ENCODE measurements at places on chromosomes 5 and 9. TPM values are rescaled to one million over a fixed set of nuclear protein-coding genes. Genes with fewer than 3 reads are reported as not detected.

GRCh38 chr5:172423379-172424110 is 30.8 kb downstream of the SH3PXD2B start:
- no peaks in the 10 kb centered on the region for H3K4me1 ChIP-seq

GRCh38 chr9:108434502-108434901 is 421.3 kb downstream of the ACTL7B start:
- DNase-seq: no peak
- no peaks in the 10 kb centered on the region for H3K36me3 ChIP-seq
- no peaks in the 10 kb centered on the region for H3K27me3 ChIP-seq
- H3K4me3 ChIP-seq: no peak overlapping the region
- no peaks in the 10 kb centered on the region for H3K4me1 ChIP-seq
- no peak overlapping the region for H3K27ac ChIP-seq

The AFAP1L1 gene
- total RNA-seq: not detected

GRCh38 chr5:92941806-92942205 is 639.2 kb downstream of the NR2F1-AS1 start:
- no peak overlapping the region for H3K4me3 ChIP-seq
- no peak for DNase-seq
- H3K27me3 ChIP-seq: no peaks in the 10 kb centered on the region
- no peaks in the 10 kb centered on the region for H3K4me1 ChIP-seq
- H3K27ac ChIP-seq: no peak overlapping the region

DNA sequence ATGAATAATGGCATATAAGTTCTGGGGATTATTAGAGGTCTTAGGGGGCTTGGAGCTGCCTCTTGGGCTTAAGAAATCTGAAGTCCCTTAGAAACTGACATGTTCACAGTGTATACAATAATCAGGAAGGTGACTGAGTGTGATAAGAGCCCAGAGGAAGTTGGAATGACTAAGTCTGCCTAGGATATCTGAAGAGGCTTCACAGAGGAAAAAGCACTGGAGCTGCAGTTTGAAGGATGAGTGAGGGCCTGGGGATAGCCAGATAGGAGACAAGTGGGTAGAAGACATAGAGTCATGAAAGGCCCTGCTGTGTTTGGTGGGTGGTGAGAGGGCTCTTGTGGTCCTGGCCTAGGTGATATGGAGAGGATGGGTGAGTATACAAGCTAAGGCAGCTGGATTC is 8.8 kb downstream of the NEUROG1 start:
- H3K27ac ChIP-seq: no peak overlapping the region
- DNase-seq: no peak
- no peak overlapping the region for H3K4me3 ChIP-seq
- no peaks in the 10 kb centered on the region for H3K4me1 ChIP-seq
- H3K36me3 ChIP-seq: peaks cover 3% of the 10 kb centered on the region
- H3K27me3 ChIP-seq: peaks cover 62% of the 10 kb centered on the region

DNA sequence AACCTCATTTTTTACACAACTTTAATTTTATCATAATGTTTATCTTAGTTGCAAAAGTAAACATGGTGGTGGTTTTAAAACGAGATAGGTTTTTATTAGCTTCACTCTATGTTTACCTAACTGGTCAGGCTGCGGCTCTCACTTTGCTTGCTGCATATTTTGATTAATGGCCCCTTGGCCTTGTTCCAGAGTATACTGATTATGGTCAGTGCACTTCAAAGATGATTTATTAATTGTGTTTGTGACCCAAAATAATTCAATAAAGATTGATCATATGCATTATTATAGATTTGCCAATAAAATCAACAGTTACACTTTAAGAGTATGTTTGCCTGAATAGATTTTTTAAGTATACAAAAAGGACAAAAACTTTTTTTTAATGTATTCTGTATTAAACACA is 188.0 kb downstream of the XRCC4 start:
- H3K4me1 ChIP-seq: peaks cover 1% of the 10 kb centered on the region
- H3K4me3 ChIP-seq: no peak overlapping the region
- no peaks in the 10 kb centered on the region for H3K36me3 ChIP-seq
- H3K27me3 ChIP-seq: no peaks in the 10 kb centered on the region

The DOCK8 gene
- total RNA-seq: 160 TPM

DNA sequence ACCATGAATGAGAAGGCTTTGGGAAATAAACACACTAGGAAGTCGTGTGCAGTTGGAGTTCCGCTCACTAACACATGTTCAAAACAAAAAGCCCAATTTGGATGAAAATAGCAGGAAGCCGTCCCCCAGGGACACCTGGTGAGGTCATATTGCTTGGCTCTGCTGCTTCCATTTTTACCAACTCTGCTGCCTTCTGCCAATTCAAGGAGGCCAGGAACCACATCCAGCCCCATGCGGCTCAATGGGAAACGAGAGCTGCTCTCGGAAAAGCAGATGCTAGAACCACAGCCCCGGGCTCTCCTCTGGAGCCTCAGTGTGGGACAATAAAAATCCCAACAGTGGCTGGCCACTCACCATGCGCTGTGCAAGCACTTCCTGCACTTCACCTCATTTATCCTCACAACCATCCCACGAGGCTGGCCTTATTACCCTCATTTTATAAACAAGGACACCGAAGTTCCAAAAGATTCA is 13.4 kb downstream of the ADAM19 start:
- peaks cover 68% of the 10 kb centered on the region for H3K4me1 ChIP-seq
- H3K27me3 ChIP-seq: no peaks in the 10 kb centered on the region
- H3K27ac ChIP-seq: peak overlapping the region; percentile 89
- DNase-seq: no peak
- peak overlapping the region; percentile 81 for H3K4me3 ChIP-seq

The PCDHGB7 gene
- not detected for total RNA-seq

The SPAG8 gene
- 0.97 TPM for total RNA-seq

DNA sequence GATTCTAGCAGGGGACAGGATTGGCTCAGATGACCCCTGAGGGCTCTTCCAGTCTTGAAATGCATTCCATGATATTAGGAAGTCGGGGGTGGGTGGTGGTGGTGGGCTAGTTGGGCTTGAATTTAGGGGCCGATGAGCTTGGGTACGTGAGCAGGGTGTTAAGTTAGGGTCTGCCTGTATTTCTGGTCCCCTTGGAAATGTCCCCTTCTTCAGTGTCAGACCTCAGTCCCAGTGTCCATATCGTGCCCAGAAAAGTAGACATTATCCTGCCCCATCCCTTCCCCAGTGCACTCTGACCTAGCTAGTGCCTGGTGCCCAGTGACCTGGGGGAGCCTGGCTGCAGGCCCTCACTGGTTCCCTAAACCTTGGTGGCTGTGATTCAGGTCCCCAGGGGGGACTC is 2.9 kb upstream of the MYOZ3 start:
- H3K36me3 ChIP-seq: no peaks in the 10 kb centered on the region
- H3K27me3 ChIP-seq: peaks cover 20% of the 10 kb centered on the region
- H3K27ac ChIP-seq: peak overlapping the region; percentile 69
- H3K4me3 ChIP-seq: peak overlapping the region; percentile 83
- DNase-seq: no peak
- H3K4me1 ChIP-seq: peaks cover 13% of the 10 kb centered on the region

- no peak overlapping the region for H3K27ac ChIP-seq
- H3K4me1 ChIP-seq: peaks cover 13% of the 10 kb centered on the region
- H3K4me3 ChIP-seq: no peak overlapping the region
- H3K36me3 ChIP-seq: peaks cover 4% of the 10 kb centered on the region
- DNase-seq: no peak
- no peaks in the 10 kb centered on the region for H3K27me3 ChIP-seq
These were observed 65.2 kb downstream of the SREK1 start for GRCh38 chr5:66209350-66209749.

DNA sequence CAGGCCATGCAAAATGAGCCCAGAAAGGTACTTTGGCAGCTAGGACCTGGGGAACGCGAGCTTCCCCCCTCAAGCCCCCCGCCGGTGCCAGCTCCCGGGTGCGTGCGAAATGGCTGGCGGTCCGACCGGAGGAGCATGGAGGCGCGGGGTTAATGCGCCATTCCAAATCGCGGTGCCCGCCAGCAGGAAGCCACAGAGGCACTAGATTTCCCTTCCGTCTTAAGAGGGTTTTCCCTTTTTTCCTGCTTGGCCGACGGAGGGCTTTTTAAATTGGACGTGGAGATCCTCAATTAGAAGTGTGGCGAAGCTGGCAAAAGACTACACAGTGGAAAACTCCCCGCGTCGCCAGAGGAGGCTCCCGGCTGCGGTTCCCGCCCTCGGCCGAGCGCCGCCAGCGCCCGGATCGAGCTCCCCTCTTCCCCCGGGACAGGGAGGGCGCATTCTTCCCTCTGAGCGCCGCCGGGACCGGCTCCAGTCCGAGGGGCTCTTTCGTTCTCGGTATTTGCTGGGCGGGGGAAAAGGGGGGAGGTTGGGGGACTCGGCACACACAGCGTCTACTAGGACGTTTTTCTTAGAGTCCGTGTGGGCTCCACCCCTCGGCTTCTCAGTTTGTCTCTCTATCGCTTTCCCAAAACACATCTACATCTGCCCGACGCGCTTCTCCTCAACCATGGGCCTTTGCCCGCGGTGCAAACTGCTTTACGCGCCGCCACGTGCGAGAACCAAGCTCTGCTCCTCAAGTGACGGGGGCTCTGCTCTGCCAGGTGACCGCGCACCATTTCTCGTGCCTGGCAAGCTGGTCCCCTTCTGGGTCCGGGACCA is 3.0 kb downstream of the GDNF start:
- peaks cover 12% of the 10 kb centered on the region for H3K4me1 ChIP-seq
- no peak overlapping the region for H3K27ac ChIP-seq
- peaks cover 2% of the 10 kb centered on the region for H3K36me3 ChIP-seq
- H3K27me3 ChIP-seq: peaks cover 83% of the 10 kb centered on the region

GRCh38 chr5:59798862-59799667 is 94.5 kb downstream of the PDE4D start:
- no peak overlapping the region for H3K4me3 ChIP-seq
- H3K4me1 ChIP-seq: peaks cover under 1% of the 10 kb centered on the region
- H3K36me3 ChIP-seq: no peaks in the 10 kb centered on the region
- H3K27me3 ChIP-seq: peaks cover 33% of the 10 kb centered on the region

GRCh38 chr9:113444736-113445135 is 18.8 kb upstream of the RGS3 start:
- DNase-seq: no peak
- H3K4me3 ChIP-seq: no peak overlapping the region
- no peak overlapping the region for H3K27ac ChIP-seq
- H3K36me3 ChIP-seq: no peaks in the 10 kb centered on the region
- no peaks in the 10 kb centered on the region for H3K27me3 ChIP-seq
- peaks cover 2% of the 10 kb centered on the region for H3K4me1 ChIP-seq

The PCDHB7 gene
- total RNA-seq: not detected

Data from T-helper 17 cell (primary cell).